SW 1271 (cell line): ENCODE measurements at places on chromosomes 6 and 20.

- no peak for DNase-seq
These were observed 28.8 kb upstream of the TSHZ2 start for GRCh38 chr20:52943185-52943841.

GRCh38 chr6:81204731-81205130, 547.8 kb downstream of the TENT5A start:
- DNase-seq, result no peak

GRCh38 chr6:130888246-130888645, 61.0 kb downstream of the SMLR1 start:
- no peak for DNase-seq

DNA sequence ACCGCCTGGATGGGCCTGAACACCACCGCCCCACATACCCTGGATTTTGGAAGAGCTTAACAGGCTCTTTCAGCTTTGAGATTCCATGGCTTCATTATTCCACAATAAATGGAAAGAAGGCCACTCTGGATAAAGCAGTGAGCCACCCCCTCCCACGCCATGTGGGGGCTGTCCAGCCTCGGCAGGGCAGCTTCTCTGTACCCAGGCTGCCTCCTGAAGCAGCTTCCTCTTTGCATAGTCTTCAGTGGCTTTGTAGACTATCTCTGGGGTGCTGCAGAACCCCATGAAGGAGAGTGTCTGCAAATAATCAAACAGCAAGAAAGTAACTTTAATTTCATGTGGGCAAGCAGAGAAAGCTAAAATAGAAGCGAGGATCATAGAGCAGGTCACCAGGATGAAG, 96.6 kb upstream of the NXT1 start:
- no peak for DNase-seq

DNA sequence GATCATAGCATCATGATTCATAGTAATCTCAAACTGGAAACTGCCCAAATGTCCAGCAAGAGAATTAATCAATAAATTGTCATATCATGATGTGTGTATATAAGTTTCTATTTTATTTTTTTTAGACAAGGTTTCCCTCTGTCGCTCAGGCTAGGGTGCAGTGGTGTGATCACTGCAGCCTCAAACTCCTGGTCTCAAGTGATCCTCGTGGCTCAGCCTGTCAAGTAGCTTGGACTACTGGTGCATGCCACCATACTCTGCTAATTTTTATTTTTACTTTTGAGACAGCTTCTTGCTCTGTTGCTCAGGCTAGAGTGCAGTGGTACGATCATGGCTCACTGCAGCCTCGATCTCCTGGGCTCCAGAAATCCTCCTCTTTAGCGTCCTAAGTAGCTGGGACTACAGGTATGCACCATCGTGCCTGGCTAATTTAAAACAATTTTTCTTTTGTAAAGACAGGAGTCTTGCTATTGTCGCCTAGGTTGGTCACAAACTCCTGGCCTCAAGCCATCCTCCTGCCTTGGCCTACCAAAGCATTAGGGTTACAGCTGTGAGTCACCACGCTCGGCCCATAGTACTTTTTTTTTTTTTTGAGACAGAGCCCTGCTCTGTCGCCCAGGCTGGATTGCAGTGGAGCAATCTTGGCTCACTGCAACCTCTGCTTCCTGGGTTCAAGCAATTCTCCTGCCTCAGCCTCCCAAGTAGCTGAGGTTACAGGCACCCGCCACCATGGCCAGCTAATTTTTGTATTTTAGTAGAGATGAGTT, 8.7 kb upstream of the ATRN start:
- DNase-seq, result no peak

DNA sequence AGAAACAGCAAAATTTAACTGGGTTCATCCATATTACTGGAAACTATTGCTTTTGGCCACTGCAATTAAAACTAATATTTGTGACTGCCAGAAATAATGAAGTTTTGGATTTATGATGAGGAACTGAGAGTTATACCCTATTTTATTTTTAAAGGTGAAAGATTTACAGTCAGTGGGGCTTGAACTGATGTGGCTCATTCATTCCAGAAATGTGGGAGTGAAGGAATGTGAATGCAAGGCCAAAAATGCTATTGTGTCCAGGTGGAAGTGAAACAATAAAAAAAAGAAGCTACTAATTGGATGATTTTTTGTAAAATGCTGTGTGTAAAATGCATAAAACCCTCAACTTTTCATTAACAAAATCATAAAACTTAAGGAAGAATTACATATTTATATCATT, 491.9 kb downstream of the COL12A1 start:
- DNase-seq, result no peak

GRCh38 chr6:91864911-91865310, 1278.0 kb upstream of the MAP3K7 start:
- DNase-seq, result no peak

DNA sequence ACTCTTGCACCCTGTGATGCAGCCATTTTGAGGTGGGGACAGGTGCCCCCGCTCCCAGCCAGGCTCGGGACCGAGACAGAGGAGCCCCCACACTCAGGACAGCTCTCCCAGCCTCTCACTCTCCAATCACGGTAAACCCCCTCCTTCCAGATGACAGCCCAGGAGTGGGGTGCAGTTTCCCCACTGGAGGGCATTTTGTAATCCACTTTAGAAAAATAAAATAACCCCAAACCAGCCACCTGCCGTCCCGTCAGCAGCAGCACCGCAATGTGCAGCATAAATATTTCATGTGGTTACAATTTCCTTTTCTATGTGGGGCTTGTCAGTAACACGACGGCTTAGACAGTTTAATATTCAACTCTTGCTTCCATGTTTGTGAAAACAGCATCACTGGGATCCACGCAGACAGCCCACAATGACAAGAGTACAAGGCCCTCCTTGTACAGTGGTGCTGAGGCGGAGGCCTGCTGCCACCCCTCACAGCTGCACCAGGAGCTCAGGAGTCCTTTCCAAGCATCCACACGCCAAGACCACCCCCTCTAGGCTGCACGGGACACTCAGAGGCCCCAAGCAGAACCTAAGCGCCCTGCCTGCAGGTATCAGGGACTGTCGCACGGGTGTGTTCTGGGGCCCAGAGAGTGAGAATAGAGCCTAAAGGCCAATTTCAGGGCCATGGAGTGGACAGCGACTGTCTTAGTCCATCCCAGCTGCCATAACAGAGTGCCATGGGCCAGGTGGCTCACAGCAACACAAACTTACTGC, 116.7 kb downstream of the JPH2 start:
- DNase-seq, result no peak

- no peak for DNase-seq
These were observed 180.1 kb upstream of the RNF24 start for GRCh38 chr20:4195499-4195898.

GRCh38 chr20:3405139-3405538, 2.3 kb downstream of the DNAAF9 start:
- no peak for DNase-seq

DNA sequence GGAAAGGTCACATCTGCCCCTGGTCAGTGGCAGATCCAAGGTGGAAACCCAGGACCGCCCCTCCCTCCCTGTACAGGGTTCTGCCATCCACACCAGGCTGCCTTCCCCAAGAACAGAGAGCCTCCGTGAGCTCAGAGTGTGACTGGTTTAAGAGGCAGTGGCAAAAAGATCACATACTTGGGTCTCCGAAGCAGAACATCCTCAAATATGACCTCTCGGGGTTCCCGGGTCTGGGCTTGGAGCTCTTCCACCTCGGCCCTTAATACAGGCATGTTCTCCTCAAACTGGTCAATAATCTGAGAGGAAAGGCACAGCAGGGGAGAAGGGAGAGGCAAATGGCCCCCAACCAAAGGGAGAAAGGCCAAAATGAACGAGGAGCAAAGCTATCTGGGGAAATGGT, 14.8 kb downstream of the C20orf96 start:
- no peak for DNase-seq

DNA sequence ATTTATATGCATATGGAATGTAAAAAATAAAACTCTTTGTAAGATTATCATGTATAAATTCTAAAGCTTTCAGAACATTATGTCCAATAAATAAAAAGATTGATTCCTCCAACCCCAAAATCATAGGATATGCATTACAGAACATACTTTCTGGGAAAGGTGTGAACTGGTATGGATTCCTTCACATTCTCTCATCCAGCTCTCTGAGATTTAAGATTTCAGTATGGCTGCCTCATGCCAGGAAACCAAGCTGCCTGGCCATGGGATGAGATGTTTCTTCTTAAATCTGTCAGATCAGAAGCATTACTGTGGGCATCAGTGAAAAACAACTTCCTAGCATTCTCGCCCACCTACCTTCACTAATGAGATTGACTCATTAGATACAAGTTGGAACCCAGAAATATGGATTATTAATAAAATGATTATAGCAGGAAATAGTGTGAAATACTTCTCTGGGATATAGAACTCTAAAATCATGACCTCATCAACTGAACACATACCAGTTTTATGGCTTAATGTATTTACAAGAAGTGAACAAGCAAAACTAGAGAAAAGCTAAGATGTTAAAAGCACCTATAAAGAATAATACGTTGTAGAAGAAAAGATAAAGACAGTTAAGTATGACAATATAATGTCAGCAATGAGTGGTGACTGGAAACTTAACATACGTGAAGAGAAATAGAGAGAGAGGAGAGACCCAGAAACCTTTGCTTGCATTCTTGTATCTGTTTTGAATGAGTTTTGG, 171.6 kb upstream of the PHACTR1 start:
- no peak for DNase-seq

- DNase-seq, result no peak
These were observed 217.9 kb upstream of the FOXA2 start for GRCh38 chr20:22802296-22802695.
